ENCODE measurements at places on chromosomes 6 and 20.

DNA sequence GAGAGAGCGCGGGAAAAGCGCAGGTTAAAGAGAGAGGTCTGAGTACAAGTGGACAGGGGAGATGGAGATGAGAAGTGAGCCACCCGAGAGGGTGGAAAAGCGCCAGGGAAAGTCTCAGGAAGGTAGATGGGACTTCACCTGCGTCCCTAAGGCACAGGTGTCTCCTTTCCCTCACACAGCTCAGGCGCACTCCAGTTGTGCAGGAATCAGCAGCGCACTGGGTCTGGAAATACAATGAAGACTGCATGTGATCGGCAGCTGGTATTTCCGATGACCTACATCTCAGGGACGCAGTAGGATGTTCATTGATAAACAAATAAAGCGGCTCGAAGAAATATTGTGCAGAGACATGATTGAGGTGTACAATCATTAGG, 432 bp upstream of the KHDRBS2 start:
- DNase-seq = no peak

DNA sequence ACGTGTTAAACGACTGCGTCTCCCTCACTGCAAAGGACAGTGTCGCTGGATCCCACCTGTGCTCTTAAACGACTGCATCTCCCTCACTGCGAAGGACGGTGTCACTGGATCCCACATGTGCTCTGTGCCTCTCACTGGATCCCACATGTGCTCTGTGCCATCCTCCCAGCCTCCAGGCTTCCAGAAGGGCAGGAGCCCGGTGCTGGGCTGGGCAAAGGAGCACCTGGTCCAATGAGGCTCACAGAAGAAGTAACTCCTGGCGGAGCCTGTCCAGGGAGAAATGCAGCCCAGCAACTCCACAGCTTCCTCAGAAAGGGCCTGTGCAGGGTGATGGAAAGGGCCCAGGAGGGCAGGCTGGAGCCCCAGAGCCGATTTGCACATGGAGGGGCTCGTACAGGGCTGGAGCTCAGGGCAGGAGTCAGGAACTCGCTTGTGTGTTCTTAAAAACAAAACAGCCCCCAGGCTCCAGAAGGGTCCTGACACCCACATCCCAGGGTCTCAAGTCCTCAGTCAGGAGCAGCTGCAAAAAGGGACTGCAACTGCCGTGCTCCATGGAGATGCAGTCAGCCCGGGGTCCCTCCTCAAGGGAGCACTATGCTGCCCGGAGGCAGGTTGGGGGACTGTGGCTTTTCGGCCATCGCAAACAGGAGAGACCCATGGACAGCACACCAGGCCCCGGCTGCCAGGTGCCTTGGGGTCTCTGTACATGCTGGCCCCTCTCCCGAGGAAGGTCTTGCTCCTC, 52.7 kb downstream of the DLL1 start:
- DNase-seq = no peak

DNA sequence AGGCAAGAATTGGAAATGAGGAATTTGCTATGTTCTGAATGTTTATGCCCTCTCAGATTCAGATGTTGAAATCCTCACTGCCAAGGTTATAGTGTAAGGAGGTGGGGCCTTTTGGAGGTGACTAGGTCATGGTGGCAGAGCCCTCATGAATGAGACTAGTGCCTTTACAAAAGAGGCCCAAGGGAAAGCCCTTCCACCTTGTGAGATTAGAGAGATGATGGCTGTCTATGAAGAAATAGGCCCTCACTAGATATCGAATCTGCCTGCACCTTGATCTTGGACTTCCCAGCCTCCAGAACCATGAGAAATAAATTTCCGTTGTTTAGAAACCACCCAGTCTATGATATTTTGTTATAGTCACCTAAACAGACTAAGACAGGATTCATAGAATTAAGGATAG, 10.4 kb downstream of the ASIP start:
- no peak for DNase-seq

DNA sequence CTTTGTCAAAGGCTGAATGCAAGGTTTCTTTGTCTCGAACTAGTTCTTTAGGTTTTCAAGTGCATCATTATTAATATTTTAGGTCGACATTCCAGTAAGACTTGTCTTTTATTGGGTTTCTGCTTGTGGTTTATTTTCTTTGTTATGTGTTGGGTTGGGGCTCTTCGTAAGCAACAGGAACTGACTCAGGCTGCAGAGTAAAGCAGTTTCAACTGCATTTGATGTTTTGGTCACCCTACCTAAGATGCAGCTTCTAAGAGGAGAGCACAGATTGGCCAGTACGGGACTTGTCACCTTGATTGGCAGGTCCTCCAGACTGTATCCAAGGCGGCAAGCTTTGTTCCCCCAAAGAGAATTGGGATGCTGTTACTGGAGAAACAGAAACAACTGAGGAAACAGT, 149.5 kb upstream of the SULF2 start:
- DNase-seq = no peak

GRCh38 chr6:137370871-137371633, 123.1 kb downstream of the OLIG3 start:
- DNase-seq = no peak

DNA sequence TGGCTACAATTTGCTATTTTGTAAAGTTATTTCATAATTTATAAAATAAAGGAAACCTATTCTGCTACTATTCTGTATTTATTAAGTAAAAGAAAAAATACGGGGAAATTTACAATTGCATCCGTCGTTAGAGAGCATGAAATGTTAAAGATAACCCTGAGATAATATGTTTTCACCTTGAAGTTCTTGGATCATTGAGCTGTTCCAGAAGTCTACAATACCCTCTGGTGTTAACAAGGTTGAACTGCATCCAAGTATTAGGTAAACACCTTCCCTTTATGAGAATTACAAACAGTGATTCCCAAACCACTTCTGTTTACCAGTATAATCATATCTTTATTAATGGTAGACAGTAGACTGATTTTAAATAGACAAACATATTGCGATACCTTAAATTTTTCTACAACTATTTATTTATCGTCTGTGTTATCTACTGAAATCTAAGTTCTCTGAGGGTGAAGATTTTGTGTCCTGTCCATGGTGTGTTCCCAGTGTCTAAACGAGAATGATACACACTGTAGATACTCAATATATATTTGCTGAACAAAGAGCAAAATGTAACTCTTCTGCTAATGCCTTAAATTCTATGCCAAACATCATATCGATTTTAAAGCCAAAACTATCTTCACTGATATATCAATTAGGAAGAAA, 28.2 kb downstream of the TBC1D32 start:
- peak; percentile 51 for DNase-seq

GRCh38 chr6:148218542-148219258, 123.9 kb upstream of the SASH1 start:
- DNase-seq = no peak

- DNase-seq = no peak
Measured at GRCh38 chr20:25507385-25508082, 77.8 kb downstream of the NINL start.

GRCh38 chr6:147087641-147088040, 116.6 kb upstream of the STXBP5 start:
- no peak for DNase-seq

DNA sequence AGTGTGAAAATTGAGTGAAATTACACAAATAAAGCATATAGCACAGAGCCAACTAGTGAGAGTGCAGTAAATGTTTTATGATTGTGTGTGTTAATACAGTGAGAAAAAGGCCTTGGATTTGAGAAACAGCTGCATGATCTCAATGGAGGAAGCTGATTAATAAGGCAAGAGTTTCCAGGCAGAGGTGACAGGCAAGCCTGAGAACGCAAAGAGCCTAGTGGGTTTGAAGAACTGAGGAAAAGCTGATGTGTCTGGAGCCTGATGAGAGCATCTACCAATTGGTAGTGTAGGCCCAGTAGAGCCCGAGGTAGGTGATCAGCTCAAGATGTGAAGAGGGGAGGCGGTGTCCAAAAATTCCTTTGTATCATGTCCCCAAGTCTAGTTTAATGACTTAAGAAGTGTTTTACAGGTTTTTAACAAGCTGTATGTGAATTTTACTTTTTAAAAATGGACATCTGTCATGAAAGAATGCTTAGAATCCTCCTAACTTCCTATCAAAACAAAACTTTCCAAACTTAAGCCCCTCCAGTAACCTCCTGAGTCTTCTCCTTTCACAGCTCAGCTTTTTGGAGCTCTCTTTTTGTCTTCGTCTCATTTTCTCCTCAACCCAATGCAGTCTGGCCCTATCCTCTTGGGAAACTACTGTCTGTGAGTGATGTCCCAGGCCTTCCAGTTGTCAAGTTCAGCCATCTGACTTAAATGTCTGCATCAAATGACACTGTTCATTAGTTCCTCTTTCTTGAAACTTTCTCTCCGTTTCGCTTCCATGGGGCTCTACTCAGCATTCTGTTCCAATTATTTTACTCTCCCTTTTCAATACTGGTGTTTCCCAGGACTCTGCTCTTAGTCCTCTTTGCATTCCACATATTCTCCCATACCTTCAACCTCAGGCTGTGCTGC, 1.2 kb downstream of the CDC40 start:
- DNase-seq = no peak

- peak; percentile 81 for DNase-seq
Measured at GRCh38 chr20:51402201-51402600, 140.3 kb downstream of the NFATC2 start.

DNA sequence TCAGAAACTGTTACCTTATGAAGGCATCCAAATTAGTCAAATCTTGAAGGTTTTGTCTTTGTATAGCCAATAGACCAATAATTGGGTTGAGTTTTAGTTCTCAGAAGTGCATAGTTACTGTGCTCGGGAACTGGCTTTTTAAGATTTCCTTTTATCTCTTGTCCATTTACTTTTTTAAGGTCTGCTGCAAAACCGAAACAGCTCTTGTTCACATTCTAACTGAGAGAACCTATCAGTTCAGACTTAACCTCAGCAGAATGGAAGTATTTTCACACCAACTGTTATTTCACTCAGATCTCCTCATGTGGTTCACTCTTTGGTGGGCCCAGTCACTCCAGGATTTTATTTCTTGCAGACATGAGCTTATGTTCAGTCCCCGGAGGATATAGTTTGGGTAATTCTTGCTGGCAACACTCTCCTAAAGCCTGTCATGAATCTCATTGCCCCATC, 55.5 kb downstream of the TPBG start:
- no peak for DNase-seq

DNA sequence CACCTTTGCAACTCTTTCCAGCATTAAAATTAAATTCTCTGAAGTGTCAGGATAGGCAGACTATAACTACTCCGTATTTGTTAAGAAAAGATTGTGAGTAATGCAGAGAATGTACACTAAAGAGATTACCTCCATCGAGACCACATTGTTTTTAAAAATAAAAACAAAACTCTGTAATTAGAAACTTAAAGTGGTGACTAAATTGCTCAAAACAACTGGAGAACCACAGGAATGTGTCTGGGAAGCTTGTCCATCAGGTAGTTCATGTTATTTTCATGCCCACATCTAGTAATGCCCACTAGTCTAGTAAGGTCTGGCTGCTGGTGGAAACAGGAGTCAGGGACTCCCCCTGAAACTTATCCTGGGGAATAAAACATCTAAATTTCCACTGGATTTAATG, 103.0 kb upstream of the FOXQ1 start:
- peak; percentile 65 for DNase-seq

- peak; percentile 21 for DNase-seq
Measured at GRCh38 chr20:32564921-32565734, 20.0 kb downstream of the NOL4L start.

GRCh38 chr20:45970646-45971424, 1.2 kb downstream of the ZNF335 start:
- peak; percentile 27 for DNase-seq

DNA sequence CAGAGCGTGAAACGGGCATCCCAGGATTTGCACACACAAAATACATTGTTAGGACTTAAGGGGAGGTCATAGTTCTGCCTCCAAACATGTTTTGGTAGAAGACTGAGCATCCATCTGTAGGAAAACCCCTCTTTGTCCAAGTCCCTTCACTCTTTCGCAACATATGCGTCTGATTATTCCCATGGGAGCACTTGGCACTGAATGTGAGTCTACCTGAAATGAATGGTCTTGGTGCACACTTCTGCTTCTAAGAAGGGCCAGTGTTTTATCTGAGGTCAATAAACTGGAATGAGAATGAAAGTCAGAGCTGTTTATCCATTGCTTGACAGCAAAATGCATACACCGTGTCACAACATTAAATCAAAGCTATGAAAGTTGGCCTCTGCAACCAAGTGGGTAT, 33.0 kb downstream of the GJA10 start:
- no peak for DNase-seq

DNA sequence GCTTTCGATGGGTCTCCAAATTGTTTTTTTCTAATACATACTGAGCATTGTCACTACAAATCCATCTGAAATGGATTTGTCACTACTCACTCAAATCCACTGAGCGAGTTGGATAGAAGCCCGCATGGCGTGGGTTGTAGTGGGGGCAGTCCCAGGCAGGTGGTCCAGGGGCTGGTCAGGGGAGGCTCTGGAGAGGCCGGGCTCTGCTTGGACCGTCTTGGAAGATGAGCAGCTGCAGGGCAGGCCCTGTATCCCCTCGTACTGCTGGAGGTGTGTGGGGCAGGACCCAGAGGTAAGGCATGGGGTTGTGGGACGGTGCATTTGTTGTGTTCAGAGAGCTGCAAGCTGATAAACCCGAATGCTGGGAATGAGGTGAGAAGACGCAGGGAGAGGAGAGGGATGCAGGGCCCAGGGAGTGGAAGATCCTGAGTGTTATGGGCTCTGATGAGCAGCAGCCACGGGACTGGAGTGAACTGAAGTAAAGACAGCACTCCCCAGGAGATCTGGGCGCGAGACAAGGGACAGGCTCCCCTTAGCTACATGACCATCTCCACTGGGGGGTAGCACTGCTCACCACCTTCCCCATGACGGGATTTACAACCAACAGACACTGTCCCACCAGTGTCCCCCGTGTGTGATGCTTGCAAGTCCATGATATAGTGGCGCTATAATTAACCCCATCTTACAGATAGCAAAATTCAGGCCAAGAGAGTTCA, 45.9 kb downstream of the PSMG4 start:
- DNase-seq = no peak

DNA sequence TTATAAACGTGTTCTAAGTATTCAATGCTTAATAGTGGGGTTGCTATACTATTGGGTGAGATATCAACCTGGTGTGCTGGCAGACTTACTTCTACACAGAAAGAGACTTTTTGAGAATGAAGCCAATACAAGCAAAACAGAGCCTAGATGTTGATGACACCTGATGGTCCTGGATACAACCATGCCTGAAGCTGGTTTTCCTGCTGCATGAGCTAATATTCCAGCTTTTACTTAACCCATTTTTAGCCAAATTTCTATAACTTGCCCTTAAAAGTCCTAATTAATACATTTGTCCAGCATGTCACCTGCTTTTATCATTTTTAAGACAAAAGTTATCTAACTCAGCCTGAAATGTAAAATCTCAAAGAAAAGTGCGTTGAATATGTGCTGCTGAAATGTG, 86.2 kb downstream of the PFDN4 start:
- DNase-seq = no peak

DNA sequence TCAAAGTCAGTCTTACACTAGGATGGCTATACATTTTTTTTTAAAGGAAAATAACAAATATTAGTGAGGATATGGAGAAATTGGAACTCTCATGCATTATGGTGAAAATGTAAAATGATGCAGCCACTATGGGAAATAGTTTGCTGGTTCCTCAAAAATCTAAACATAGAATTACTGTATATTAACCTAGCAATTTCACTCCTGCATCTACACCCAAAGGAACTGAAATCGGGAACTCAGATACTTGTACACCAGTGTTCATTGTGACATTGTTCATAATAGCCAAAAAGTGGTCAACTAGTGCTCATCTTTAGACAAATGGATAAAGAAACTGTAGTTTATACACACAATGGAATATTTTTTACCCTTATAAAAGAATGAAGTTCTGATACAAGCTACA, 110.7 kb downstream of the UTRN start:
- no peak for DNase-seq

Data from amniotic epithelial cell (primary cell).